ENCODE measurements at places on chromosomes 3 and 15.

GRCh38 chr3:150248116-150248887, 159.8 kb upstream of the TSC22D2 start:
- DNase-seq, result no peak

DNA sequence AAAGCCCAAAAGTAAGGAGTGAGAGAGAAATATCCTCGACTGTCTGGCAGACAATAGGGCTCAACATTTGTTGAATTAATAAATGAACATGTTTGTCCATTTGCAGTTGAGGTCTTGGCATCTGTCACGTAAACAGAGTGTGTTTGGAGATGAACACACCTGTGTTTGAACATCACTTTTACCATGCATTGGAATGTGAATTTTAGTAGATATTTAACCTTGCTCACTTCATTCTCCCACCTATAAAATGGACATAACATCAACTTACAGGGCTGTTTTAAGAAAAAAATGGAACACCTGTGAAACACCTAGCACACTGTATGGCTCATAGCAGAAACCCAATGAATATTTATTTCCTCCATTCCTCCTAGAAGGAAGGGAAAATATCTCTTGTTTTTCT, 204.8 kb downstream of the KCNMB2 start:
- DNase-seq, result no peak

DNA sequence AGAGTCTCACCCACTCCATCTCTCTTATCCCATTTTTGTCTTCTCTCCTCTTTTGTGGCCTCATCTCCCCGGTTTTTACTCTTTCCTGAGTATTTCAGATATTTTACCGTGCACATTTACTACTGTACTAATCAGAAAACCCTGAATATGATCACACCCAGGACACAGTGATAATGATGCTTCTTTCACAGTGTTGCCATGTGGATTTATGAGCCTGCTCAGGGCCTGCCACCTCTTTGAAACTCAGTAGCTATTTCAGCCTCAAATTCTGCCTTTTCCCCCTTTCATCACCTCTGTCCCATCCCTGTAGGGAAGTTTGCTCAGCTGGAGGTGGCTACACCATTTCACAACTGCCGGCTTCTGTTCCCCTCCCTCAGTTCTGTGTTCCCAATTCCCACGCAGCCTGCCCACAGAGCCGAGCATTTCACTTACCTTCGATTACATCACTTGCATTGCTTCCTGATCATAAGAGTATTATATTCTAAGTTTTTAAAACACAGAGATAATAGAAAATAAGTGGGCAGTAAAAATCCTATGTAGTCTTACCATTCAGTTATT, 33.2 kb downstream of the ARNT2 start:
- DNase-seq, result no peak

DNA sequence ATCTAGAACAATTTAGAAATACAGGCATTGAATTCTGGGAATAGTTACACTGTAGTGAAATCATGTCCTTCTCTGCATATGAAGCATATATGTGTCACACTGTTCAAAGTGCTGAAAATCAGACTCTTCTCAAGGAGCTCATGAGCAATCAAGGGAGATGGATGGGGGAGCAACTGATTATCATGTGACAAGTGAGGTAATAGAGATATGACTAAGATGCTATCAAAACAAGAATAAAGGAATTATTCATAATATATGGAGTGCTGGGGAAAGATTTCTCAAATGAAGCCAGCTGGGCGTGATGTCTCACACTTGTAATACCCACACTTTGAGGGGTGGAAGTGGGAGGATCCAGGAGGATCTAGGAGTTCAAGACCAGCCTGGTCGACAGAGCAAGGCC, 74.9 kb upstream of the CHRNB4 start:
- no peak for DNase-seq

DNA sequence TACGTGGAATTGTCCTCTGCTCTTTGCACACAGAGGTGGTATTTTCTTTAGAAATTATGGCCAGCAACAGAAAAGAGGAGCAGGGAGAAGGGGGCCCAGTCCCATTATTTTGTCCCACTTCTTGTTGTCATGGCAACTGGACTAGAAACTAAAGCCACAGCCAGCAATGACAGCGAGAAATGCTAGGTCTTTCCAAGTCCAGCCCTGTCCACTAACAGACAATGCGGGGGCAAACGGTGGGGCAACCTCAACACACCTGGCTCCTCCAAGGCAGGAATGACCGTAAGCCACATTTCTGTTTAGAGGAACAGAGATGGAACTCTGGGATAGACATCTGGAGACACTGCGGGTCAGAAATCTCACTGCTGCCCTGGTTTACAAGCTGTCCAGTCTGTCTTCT, 107.3 kb downstream of the RFTN1 start:
- no peak for DNase-seq

- peak; percentile 7 for DNase-seq
Measured at GRCh38 chr3:170228093-170228766, 6.0 kb downstream of the PRKCI start.

DNA sequence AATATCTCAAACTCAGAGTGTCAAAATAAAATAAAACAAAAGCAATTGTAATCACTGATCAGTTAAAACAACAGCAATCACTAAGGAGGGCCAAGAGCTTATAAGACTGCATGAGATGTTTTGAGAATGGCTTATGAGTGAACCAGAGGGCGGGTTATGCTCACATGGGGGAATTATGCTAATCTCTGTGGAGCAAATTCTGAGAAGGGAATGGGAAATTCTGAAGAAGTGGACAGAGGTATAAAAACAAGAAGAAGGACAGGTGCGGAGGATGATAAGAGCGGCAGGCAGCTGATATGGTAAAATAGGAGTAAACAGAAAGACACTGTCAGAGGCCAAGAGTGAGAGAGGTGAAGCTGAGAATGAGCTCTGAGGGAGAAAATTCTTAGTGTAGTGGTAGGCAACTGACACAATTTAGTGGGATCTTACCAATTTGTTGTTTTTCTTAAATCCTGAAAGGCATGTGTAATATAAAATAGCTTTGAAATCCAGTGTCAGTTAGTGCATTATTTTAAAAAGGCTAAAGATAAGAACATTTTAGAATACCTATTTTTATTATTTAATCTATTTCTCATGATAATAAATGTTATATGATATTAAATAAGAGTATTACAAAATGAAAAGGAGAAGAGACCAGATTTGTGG, 133.8 kb downstream of the SPATA16 start:
- no peak for DNase-seq

GRCh38 chr3:124373524-124373923, 356.7 kb upstream of the UMPS start:
- no peak for DNase-seq

DNA sequence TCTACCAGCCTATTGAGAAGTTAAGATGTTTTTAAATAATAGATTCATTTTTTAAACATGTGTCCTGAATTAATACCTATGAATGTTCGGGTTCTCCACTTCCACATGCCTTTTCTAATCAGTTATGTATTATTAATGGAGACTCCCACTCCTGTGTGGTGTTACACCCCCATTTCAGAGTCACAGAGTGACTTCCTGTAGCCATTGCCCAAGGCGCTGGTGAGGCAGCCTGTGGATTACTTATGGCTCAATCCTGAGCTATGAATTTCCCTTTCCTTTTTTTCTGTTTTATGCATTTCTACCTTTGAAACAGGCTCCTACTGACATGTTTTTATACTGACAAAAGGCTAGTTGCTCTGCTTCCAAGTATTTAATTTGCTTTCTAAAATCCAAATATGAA, 162.3 kb downstream of the GABRG3 start:
- DNase-seq, result no peak

- DNase-seq, result no peak
Measured at GRCh38 chr3:11564577-11565001, 79.1 kb downstream of the VGLL4 start.

DNA sequence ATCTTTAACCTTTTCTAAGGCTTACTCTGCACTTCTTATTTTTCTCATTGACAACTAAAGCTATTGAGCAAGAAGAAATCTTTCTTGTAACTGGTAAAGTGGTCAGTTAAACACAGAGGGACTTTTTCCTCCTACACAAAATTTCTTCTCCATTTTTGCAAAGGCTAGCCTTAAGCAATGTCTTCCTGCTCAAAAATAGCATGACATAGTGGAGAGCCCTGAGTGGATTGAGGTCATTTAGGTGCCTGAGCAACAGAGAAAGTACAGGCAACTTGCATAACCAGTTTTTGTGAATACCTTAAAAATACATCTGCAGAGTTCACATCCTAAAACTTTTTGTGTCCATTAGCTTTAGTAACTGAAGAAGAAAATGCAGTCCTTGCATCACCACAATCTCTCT, 144.7 kb upstream of the TTC14 start:
- no peak for DNase-seq

GRCh38 chr3:170437176-170437575, 18.5 kb downstream of the CLDN11 start:
- DNase-seq, result no peak

- no peak for DNase-seq
Measured at GRCh38 chr3:22966349-22966748, 236.8 kb upstream of the UBE2E2 start.

GRCh38 chr3:72269475-72269874, 484.5 kb upstream of the PROK2 start:
- DNase-seq, result no peak

DNA sequence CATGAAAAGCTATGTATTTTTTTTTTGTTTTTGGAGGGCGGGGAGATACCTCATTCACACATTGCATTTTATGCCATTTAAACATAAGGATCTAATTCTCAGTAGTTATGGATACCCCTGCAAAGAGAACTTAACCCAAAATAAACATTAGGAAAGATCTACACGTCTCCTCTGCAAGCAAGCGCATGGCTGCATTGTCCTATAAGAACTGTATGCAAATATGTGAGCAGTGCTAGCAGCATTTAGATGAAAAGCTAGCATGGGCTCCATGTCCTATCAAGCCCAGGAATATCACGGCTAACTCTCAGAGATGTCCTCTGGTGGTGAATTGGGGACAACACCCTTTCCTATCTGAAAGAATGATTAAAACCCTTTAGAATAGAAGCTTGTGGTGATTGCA, 292.8 kb downstream of the MEX3B start:
- no peak for DNase-seq

- peak; percentile 75 for DNase-seq
Measured at GRCh38 chr3:147812186-147812911, 403.2 kb downstream of the ZIC1 start.

DNA sequence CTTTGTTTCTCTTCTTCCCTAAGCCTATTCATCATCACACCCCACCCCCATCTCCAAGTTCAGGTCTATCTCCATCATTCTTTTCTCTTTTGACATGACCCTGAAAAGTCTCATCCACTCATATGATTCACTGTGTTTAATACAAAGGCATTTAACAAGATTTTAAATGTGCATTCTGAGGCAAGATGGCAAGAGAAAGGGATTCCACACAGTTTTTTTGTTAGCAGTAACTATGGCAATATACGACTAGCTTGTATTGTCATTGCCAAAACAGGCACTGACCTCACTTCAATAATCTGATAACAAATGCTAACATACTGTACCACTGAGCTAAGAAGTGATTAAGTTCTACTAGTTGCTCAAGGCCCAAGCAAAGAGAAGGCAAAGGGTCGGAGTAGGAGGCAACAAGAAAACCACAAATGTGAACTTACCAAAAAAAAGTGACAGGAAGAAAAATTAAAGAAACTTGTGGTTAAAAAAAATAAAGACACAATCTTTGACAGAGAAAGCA, 53.2 kb downstream of the FBN1 start:
- peak; percentile 51 for DNase-seq
